A673 (cell line): ENCODE measurements at places on chromosomes 3 and 15.

- no peak for DNase-seq
Measured at GRCh38 chr3:196414469-196414868, 17.8 kb downstream of the UBXN7 start.

- no peak for DNase-seq
Measured at GRCh38 chr3:161822291-161822690, 325.7 kb downstream of the OTOL1 start.

GRCh38 chr3:194124193-194124592 is 11.8 kb upstream of the HES1 start:
- no peak for DNase-seq

- DNase-seq, result no peak
Measured at GRCh38 chr15:80804970-80805495, 25.9 kb downstream of the CEMIP start.

DNA sequence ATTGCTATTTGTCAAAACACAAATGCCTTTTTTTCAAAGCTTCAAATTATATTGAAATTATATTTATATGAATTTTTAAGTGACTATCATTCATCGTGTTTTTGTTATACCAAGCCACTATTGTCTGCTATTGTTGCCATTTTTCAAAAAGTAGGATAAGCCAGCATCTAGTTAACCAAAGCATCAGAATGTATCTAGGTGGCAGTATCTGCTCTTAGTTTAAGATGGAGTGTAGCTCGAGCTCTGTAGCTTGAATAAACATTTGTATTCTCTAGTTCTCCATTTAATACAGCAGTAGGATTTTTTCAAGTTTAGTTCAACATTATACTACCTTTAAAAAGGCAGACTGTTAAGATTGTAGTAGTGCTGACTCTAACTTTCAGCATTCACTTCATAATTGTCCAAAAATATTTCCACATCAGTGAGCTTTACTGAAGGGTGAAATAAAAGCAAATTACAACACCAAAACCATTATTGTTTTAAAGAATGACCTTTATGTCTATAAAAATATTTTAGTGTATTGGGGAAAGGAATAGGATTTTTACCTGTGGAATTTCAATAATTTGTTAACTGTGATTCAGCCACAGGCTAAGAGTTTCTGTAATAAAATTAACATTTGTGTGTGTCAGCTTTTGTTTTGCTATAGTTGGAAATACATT is 19.6 kb upstream of the C15orf61 start:
- peak; percentile 45 for DNase-seq

DNA sequence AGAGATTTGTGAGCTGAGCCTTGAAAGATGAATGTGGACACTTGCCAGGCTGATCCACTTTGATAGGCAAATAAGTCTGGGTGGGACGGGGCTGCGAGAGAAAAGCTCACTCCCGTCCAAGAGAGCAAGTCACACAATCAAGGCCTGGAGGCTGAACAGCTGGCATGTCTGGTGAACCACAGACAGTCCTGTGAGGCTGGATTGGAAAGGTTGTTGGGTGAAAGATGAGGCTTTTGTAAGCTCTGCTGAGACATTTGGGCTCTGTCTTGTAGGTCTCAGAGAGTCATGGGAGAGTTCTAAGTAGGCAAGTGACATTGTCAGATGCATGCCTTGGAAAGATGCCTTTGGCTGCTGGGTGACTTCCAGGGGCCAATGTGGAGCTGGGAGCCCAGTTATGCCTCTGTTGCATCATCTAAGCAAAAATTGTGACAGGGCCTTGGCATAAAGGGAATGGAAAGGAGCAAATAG is 38.5 kb downstream of the RPLP1 start:
- DNase-seq, result no peak
